Kidney glomerular epithelial cell (primary cell): ENCODE measurements at places on chromosomes 16 and 17.
A peak's percentile ranks its signal among the peaks of the same experiment; 100 is the strongest.

DNA sequence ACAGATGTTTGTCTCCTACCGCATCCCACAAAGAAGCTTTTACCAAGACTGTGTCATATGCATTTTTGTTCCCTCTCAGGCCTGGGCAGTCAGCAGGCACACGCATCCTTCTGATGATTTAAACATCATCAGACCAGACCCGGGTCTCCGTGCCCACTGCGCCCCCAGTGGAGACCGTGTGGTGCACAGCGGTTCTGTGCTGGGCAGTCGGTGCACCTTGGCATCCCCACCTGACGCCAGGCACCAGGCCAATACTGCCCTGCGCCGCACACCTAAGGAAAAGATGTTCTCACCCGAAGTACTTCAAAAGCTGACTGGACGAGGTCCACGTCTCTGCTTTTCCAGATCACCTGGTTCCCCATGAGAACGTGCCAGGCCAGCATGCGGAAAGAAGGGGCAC is 10.6 kb upstream of the PLD6 start:
- no peak for DNase-seq

GRCh38 chr17:7113273-7114071 is 1.1 kb downstream of the ASGR2 start:
- DNase-seq = no peak

DNA sequence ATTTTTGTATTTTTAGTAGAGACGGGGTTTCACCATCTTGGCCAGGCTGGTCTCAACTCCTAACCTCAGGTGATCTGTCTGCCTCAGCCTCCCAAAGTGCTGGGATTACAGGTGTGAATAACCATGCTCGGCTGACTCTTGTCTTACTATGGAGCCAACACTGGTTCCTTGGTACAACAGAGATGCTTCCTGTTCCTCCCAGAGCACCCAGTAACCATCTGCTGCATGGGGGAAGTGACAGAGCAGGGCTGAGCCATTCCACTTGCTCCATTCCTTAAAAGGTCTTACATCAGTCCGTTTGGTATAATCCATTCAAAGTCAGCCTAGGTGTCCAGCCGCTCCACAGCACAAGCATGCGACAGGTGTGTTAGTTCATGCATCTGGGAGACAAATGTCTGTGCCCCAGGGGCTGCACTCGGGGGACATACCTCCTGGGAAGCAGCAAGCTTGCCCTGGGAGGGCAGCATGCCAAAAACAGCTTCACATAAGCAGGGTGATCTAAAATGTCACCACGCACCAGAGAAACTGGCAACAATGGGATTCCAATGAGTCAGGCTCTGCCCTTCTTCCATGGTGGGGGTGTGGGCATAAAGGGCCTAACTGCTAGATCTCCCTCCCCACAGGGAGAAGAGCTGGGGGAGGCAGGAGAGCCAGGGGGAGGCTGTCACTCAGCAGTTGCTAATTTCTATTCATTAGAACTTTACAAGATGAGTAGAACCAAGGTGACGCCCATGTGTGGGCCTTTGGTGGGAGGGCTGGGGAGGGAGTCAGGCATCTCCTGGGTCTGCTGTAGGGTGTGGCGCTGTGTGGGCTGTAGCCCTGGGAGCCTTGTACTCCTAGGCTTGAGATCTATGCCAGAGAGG is 35.5 kb downstream of the PIPOX start:
- DNase-seq = peak; percentile 92

DNA sequence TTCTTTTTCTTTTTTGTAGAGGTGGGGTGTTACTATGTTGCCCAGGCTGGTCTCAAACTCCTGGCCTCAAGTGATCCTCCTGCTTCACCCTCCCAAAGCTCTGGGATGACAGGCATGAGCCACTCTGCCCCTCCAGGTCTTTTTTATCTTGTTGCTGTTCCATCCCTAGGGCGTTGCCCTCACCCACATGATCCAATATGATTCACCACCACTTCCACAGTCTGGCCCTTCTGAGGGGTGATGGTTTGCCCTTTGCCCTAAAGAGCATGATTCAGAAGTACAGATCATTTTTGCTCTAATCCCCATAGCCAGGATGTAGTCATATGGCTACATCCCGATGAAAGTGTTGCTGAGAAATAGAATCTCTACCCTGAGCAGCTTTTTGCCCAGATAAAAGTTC is 18.8 kb downstream of the STX4 start:
- peak; percentile 92 for DNase-seq

- no peak for DNase-seq
Measured at GRCh38 chr17:80260791-80261158, at the start of gene RNF213. Gene RNF213 (plus strand): TSS chr17:80260852. CDS start chr17:80263682, 2,830 bp downstream.

DNA sequence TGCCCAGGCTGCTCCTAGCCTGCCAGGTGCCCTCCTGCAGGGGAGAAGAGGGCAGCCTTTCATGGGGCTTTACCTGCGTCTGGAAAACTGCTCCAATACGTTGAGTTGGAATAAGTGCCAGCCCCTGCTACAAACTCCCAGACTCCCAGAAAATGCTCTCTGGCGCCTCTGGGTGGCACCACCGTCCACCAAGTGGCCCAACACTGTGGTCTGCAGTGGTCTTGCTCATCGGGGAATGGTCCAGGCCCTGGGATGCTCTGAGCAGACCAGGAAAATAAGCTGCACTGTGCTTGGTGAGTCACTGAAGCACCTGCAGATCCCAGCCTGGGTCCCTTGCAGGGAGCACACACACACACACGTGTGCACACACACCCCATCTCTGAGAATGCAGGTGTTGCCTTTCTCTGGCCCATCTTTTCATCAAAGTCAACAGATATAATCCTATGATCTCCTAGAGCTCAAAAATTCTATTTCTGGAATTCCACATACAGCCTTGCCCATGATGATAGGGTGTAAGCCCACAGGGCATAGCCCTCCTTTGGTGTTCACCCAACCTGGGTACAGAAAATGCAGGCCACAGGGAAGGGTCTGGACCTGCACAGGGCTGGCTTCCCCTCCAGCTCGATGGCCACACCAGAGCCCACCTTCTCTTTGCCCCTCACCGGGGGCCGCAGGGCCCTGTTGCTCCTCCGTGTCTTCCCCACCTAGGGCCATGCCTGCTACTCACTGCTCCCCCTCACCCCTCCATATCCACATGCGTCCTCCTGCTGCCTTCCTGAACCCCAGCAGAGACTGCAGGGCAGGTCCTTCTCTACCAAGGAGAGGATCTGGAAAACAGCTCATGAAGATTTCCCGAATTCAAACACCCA is 20.5 kb downstream of the CDIP1 start:
- DNase-seq = no peak

GRCh38 chr16:87015021-87015420 is 302.2 kb downstream of the C16orf95 start:
- no peak for DNase-seq

DNA sequence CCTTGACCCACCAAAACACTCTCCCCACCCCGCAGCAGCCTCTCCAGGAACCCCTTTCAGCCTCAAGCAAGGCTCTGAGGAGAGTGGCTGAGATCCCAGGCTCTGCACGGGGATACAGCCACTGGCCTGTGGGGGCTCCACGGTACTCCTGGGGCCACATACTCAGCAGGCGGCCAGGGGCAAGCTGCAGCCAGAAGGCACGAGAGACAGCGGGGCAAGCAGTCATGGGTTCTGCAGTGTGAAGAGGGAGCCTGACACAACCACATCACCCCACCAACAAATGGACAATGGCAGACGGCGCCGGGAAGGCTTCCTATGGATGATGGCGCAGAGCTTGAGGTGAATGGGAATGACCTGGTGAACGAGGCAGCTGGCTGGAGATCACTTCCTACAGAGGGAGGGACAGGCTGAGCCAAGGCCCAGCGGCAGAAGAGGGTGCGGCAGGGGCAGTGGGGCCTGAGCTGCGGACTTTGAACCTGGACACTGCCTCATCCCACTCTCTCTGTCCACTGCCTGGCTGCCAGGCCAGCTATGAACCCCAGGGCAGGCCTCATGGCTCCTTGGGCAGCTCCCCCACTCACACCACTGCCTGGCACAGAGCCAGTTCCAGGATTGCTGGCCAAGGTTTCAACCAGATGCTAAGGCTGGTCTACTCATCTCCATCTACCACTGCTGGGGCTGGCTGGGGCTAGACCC is 10.8 kb upstream of the BCAR1 start:
- DNase-seq = no peak

DNA sequence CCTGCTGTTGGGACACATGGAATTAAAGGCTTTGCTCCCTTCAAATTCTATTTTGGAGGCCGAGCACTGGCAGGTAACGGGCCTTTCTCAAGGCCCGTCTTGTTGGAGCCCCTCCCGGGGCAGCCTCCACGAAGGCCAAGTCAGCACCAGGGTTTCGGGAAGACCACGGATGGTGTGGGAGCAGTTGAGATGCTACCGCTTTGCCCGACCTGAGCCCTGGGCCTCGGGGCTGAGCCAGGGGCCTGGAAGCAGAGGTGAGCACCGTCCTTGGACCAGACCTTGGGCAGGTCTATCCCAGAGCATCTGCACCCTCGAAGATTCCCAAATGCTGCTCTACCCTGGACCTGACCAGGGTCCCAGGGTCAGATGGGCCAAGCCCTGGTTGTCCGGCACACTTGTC is 23.0 kb downstream of the C17orf100 start:
- no peak for DNase-seq

DNA sequence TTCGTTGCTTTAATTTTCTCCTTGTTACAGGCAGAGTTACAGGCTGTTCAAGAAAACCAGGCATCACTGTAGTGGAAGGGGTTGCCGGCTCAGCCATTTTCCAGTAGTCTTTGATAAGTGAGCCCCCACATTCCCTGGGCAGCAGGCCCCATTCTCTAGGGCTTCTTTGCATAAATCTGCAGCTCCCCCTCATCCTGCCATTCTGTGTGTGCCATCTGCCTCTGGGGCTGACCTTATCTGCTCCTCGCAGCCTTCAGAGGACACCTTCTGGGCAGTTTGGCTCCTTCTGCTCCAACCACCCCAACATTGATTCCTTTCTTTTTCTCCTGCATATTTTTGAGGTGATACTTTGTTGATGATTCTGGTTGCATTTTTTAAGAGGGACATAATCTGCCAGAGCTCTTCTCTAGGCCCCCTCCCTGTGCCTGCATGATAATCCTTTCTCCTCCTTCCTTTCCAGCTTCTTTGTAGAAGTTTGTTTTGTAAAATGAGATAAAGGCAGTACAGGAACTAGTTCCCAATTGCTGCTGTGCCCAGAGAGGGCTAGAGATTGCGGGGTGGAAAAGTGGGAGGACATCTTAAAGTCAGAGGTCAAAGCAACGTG is 17.1 kb downstream of the RND2 start:
- DNase-seq = no peak

DNA sequence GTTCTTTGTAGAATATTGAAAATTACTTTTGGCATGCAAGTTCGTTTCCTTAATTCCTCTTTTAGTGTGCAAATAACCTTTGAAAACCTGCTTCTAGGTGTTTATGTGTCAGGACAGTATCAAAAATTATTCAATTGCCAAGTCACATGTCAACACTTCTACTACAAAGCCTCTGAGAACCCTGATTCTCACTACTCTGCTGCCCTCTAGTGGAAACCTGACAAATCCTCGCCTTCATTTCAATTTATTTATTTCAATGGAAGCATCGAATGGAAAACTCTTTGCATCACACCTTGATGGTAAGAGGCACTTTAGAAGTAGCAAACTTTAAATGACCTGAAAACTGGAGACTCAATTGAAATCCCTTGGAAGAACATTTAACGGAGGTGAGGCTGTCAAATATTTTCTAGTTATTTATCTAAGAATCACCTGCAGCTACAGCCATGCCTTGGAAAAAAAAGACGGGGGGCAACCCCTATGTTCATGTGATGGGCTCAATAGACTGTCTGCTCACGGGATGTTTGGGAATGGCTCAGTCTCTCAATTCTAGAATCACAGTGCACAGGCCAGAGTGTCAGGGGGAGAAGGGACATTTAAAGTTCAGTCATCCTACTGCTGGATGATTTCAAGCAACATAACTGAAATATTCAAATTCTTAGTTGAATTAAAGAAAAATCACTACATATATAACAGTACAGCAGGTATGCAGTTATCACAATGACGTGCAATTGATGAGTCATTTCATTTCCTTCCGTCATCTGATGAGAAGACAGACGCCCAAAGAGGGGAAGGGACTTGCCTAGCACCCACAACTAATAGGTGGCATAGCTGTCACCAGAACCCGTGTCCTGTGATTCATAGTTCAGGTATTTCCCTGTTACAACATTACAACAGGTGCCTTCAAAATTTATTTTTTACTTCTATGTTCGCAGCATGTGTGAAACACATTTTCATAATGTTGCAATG is 563.9 kb downstream of the TOX3 start:
- peak; percentile 45 for DNase-seq

DNA sequence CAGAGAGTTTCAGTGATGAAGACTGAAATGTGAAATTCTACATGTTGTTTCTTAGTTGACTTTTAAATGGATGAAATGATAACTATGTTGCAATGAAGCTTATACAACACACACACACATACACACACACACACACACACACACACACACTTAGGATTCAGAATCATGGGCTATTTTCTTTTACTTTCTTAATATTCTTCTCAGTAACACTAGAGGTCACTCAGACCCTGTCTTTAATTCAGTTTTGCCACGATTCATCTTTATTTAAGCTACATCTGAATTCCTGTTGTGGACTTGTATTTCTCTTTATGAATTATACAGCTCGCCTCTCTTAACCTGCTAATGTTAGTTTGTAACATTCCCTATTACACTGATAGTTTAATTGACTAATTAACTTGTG is 109.6 kb upstream of the GOT2 start:
- DNase-seq = peak; percentile 51

DNA sequence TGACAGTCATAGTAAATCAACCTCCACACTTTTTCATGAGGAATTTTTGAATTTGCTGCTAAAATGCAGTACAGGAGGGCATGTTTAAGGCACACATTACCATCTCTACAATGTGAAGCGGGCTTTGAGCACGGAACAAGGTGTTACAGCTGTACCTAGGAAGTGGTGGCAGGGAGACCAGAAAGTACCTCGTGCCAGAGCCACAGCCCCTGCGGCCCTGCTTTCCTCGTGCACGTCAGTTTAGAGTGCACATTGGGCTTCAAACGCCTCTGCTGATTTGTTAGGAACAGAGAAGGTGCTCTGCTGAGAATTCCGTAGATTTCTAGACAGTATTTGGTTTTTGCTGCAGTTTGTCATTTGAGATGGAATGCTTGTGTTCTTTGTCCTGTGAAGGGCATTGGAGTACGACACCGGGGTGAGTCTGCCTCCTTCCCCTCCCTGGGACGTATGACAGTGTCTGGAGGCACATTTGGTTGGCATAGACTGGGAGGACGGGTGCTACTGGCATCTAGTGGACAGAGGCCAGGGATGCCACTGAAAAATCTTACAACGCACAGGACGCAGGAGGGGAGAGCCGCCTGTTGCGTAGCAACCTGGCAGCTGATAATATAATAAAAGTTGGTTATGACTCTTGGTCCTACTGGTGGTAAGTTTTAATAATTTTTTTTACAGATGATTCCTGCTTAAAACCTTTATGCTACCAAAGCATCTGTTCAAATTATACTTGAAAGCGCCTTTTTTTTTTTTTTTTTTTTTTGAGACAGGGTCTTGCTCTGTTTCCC is 9.1 kb downstream of the FOXK2 start:
- DNase-seq = peak; percentile 58
